ENCODE measurements at places on chromosomes 11 and 22.

DNA sequence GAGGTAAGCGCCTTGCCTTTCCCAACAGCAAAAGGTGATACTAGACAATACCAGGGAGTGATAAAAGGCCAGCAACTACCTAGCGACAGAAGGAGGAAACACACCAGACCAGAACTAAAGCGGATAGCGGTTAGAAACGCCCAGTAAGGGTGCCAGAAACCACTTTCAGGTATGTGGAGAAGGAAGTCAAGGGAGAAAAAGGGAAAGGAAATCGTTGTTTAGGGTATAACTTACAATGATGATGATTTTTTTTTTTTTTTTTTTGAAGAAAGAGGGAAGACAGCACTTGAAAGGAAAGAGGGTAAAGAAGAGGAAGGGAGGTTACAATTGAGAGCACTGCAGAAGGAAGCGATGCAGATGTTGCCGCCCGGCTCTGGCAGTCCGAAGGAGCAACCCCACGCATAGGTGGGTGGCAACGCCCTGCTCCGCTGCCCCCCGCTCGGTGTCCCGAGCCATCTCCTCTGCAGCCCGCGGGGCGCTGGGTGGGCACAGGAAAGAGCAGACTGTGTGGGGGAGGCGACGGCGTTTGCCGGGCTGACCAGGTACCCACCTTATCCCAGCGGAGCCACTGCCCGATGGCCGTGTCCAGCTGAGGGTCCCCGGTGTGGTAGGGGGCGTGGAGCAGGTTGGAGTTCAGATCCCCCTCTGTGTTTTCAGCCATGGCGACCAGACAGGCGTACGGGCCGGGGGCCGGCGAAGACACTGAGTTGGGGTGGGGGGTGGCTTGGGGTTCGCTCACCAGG, 561 bp downstream of the PGM2L1 start:
- no peaks in the 10 kb centered on the region for H3K27me3 ChIP-seq
- no peaks in the 10 kb centered on the region for H3K36me3 ChIP-seq
- peaks cover 20% of the 10 kb centered on the region for H3K4me1 ChIP-seq
- DNase-seq, result no peak
- H3K27ac ChIP-seq, result peak overlapping the region; percentile 84

DNA sequence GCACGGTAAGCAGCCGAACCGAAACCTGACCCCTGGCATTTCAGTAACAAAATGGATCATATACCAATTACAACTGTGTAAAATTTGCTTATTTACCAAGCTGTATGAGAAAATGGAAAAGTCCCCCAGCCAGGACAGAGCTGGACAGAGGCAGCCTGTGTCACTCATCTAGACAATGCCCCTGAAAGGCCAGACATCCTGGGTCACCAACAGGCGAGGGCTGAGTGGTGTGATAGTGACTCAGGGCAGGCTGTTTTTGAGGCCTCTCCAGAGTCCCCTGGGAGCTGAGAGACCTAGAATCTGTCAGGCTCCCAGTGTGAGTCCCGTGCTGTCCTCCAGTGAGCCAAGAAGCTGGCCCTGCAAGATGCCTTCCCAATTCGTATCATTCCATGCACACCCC, 680.4 kb downstream of the TBC1D22A start:
- no peak overlapping the region for H3K27ac ChIP-seq
- no peaks in the 10 kb centered on the region for H3K4me1 ChIP-seq
- H3K36me3 ChIP-seq, result no peaks in the 10 kb centered on the region
- H3K4me3 ChIP-seq, result no peak overlapping the region

DNA sequence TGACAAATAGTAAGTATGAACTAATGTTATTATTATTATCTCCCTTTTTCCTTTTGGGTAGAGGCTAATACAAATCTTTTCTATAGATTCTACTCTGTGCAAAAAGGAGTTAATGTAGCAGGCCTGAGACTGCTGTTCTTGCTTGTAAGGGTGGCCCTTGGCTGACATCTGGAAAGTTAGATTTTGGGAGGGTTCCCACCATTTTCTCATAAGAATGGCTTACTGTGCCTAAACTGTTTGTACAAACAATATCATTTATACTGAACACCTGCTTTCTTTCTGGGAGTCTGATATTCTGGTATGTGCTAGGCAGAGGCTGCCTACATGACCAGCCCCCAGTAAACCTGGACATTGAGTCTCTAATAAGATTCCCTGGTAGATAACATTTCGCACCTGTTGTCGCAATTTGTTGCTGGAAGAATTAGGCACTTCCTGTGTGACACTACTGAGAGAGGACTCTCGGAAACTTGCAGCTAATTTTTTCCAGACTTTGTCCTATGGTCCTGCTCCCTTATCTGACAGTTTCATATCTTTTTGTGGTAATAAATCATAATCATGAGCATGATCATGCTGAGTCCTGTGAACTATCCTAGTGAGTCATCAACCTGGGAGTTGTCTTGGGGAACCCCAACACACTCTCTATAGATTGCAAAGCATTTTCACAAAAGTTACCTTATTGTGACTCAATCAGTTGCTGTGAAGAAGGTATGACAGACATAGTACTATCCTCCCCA, 257.7 kb upstream of the CCDC90B start:
- H3K36me3 ChIP-seq, result no peaks in the 10 kb centered on the region
- no peak overlapping the region for H3K4me3 ChIP-seq
- DNase-seq, result no peak
- H3K27me3 ChIP-seq, result no peaks in the 10 kb centered on the region
- H3K27ac ChIP-seq, result no peak overlapping the region

DNA sequence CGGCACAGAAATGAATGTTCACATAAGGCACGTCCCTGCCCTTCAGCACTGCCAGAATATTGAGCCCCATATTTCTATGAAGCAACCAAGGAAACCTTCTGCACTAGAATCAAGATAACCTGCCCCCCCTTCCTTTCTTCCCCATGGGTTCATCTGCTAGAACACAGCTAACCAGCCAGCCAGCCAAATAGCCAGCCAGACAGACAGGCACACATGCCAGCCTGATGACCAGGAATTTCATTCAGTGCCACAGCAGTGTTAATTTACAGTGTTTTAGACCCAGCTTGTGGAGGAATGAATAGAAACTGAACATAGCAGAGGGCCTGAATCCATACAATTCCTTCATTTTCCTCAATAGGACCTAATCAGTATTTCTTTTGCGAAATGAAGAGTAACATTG, 57.0 kb downstream of the TENM4 start:
- no peak overlapping the region for H3K4me3 ChIP-seq
- no peaks in the 10 kb centered on the region for H3K36me3 ChIP-seq
- no peaks in the 10 kb centered on the region for H3K27me3 ChIP-seq
- no peak for DNase-seq

DNA sequence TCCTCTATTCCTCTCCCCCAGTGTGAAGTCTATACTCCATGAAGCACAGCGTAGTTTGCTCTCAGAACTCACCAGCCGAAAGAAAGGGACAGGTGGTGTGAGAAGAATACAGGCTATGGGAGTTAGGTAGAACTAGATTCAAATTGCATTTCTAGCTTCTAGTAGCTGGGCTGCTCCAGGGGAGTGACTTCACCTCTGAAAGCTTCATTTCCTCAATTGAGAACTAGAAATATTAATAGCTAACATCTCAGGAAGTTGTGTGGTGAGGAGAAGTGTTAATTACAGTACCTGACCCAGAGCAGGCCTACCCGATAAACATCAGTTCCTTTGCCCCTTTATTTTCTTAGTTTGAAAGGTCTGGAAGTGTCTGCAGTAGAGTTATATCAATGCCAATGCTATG, 484.7 kb upstream of the TENM4 start:
- no peak overlapping the region for H3K4me3 ChIP-seq
- no peak overlapping the region for H3K27ac ChIP-seq
- no peaks in the 10 kb centered on the region for H3K4me1 ChIP-seq
- H3K27me3 ChIP-seq, result no peaks in the 10 kb centered on the region

GRCh38 chr11:1010551-1011319, 25.8 kb downstream of the MUC6 start:
- no peaks in the 10 kb centered on the region for H3K27me3 ChIP-seq
- no peak overlapping the region for H3K4me3 ChIP-seq
- no peak overlapping the region for H3K27ac ChIP-seq
- H3K4me1 ChIP-seq, result no peaks in the 10 kb centered on the region
- peaks cover 37% of the 10 kb centered on the region for H3K36me3 ChIP-seq
